Trophoblast cell (in vitro differentiated cells and primary cell): ENCODE measurements at places on chromosomes 11 and 22.

- no peak for DNase-seq
Observed at GRCh38 chr11:121613724-121614123, 161.0 kb upstream of the SORL1-AS1 start.

GRCh38 chr22:35782504-35782903, 64.8 kb downstream of the APOL5 start:
- DNase-seq: no peak

- DNase-seq: peak; percentile 7
Observed at GRCh38 chr11:38384568-38384967, 1786.5 kb upstream of the RAG2 start.

- DNase-seq: no peak
Observed at GRCh38 chr11:42273977-42274376, 814.5 kb upstream of the LRRC4C start.

DNA sequence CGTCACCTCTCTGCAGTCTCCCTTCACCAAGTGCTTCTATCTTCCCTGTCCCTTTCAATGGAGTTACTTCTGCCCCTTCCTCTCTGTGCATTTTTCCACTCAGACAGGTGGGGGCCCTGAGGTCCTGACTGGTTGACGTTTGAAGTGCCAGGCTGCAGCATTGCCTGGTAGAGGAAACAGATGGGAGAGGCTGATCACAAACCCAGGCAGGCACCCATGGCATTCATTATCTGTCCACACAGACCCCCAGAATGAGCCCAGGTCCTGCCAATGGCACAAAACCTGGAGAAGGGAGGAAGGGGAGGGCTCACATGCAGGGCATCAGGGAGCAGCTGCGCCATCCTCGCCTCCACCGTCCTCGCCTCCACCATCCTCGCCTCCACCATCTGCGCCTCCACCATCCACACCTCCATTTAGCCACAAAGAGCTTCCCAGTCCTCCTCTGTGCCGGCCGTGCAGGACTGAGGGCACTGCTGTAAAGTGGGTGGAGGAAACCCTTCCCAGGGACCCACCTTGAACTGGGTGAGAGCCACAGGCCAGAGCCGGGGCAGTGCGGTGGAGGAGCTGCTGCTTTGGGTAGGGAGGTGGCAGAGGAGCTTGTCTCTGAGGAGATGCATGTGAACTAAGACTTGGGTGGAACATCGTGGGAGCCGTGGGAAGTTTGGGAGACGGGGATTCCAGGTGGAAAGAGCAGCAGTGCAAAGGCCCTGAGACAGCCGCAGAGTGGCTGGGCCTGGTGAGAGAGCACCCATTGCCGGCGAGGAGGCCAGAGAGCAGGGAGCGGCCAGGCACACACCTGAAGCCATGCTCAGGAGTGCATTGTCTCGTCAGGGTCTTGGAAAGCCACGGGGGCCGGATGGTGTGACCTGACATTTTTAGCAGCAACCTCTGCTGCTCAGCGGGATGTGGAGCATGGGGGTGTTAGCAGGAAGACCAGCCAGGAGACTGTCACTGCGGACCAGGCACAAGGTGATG, 145.1 kb downstream of the TBC1D22A start:
- no peak for DNase-seq

- peak; percentile 14 for DNase-seq
Observed at GRCh38 chr11:64036087-64037026, 626 bp downstream of the FLRT1 start.

- DNase-seq: peak; percentile 85
Observed at GRCh38 chr11:62728171-62728988, at the start of gene TTC9C. Gene TTC9C (plus strand): TSS chr11:62728486. CDS start chr11:62728849, 363 bp downstream.

DNA sequence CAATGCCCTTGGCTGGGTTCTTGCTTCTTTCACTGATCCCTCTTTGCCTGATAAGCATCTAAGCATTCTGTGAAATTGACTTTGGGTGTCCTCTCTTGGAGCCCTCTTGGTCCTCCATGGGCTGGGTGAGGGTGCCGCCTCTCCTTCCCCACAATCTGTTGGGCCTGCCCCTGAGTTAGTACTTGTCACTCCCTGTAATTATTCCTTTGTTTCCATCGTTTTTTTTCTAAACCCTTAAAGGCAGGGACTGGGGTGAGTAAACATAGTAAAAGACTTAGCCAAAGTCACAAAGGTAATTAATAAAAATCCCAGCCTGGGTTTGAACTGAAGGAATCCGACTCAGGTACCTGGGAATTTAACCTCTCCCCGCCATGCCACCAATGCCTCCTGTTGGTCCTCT, 188.1 kb downstream of the MYO18B start:
- DNase-seq: no peak

- DNase-seq: no peak
Observed at GRCh38 chr22:43164636-43165035, 13.3 kb downstream of the TSPO start.
